ENCODE measurements at places on chromosomes 5 and 9. TPM values are rescaled to one million over a fixed set of nuclear protein-coding genes. Genes with fewer than 3 reads are reported as not detected.

Gene ARID3C
- not detected for polyA plus RNA-seq

Gene DAB2IP
- polyA plus RNA-seq, result 41.0 TPM

Gene KIF12
- polyA plus RNA-seq, result 0.13 TPM

Gene PCDHA1
- 0.10 TPM for polyA plus RNA-seq

Gene LCN12
- polyA plus RNA-seq, result 0.71 TPM

Gene NUTM2G
- 0.82 TPM for polyA plus RNA-seq

Gene STOML2
- 66.4 TPM for polyA plus RNA-seq

Gene PCDHGC5
- polyA plus RNA-seq, result 0.78 TPM

Gene NTRK2
- polyA plus RNA-seq, result 17.6 TPM

Gene GPR150
- polyA plus RNA-seq, result not detected

Gene RBM27
- 15.9 TPM for polyA plus RNA-seq

Gene LCN15
- polyA plus RNA-seq, result 0.49 TPM

DNA sequence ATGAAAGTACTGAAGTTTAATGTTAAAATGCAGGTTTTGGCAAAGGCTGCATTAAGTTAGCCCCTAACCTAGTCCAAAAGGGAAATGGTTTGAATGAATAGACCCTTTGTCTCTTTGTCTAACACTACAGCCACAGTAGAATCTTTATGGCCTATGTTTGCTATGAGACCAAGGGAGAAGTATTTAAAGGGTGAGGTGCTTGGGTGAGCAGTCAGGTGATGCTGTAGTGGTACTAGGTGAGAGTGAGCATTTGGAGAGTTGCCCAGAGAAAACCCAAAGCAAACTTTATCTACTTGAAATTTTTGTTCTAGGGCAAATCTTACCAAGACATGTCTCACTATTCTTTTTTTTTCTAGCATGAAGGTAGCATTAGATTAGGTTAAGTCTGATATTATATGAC is 1961.4 kb upstream of the WWC1 start:
- no peak for DNase-seq

- DNase-seq, result no peak
Observed at GRCh38 chr9:121267689-121268597, at the start of gene GSN. Gene GSN (plus strand): TSS chr9:121268162. CDS start chr9:121301972, 33,810 bp downstream.

DNA sequence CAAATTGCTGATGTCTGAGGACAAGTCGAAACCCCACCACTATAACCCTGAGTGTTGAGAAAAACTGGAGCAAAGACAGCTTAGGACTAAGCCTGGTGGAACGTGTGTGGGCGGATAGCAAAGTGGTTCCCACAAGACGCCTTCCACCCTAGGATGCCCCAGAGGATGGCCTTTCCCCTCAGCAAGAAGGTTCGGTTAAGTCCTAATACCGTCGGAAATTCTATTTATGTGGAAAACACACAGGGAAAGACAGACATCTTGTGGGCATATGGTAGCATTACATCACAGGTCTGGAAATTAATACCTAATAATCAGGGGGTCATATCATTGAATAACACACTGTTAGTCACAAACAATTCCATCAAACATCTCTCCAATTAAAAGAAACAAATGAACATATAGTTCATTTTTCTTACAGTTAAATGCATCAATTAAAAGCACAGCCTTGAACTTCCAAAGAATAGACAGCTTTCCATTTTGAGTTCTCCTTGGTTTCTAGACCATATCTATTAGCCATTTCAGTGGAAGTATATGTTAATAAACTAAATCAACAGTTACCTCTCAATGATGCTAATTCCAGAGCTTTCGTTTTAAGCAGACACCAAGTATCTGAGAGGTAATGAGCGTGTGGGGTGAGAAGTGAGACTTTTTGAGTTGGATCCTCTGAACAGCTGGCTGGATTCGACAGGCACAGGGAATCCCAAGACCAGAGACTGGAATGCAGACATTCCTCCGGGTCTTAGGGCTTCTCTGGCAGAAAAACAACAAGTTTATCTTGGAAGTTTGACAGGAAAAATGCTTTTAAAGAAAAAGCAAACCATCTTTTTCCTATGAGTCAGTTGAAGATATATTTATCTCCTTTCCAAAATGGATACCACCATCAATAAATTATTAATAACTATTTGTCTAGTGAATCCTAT is 2.9 kb upstream of the ICE1 start:
- DNase-seq, result no peak

DNA sequence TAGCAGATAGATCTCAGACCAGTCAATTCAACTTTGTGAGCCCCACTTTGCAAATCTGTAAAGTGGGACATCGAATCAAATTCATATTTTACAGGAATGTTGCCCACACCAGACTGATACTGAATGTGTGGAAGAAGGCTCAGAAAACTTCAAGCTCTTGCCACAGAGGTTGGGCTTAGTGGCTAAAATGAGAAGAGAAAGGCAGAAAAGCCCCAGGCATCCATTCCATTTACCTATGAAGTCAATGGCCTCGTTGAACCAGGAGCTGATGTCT is 1.7 kb downstream of the DUSP1 start:
- DNase-seq, result no peak

- DNase-seq, result no peak
Observed at GRCh38 chr5:178762391-178762790, 31.9 kb upstream of the ZNF354A start.

DNA sequence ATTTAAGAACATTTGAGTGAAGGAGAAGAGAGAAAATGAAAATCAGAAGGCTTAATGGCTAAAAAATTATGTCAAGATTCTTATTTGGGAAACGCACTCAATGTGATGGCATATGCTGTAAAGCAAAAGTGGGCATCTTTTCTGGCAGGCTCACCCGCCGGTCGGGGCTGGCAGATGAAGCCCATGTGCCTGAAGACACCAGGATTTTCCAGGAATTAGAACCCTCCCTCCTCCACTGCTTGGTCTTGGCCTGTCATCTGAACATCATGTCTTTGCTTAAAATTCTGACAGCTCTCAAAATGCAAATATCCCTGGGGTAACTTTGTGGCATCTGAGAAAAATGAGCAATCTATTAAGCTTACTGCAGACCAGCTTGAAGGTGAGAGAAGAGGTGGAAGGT is 337.9 kb downstream of the IRX1 start:
- no peak for DNase-seq

DNA sequence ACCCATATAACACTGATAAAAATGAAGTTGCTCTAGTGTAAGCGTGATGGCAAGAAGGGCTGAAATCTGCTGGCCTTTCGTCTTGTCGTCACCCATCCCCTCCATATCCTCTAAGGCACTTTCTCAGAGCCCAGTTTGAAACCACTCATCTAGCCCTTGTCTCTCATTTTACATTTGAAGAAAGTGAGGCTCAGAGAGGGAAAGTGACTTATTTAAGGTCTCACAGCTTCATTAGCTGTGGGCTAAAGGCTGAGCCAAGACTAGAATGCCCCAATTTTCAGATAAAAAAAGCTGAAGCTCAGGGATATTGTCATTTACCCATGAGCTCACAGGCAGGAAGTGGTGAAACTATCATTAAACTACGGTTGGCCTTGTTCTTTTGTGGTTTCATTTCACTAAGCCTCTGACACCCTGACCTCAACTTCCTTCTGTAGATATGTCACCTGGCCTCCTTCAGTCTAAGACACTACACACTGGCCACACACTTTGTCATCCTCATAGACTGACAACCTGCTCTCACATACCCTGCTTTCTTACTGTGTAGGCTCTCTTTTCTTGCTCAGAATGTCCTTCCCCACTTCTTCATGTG is 176.7 kb upstream of the DMAC1 start:
- no peak for DNase-seq

- peak; percentile 6 for DNase-seq
Observed at GRCh38 chr5:54944364-54944763, 41.0 kb downstream of the ESM1 start.

- no peak for DNase-seq
Observed at GRCh38 chr9:72363908-72364678, 915 bp downstream of the ZFAND5 start.

DNA sequence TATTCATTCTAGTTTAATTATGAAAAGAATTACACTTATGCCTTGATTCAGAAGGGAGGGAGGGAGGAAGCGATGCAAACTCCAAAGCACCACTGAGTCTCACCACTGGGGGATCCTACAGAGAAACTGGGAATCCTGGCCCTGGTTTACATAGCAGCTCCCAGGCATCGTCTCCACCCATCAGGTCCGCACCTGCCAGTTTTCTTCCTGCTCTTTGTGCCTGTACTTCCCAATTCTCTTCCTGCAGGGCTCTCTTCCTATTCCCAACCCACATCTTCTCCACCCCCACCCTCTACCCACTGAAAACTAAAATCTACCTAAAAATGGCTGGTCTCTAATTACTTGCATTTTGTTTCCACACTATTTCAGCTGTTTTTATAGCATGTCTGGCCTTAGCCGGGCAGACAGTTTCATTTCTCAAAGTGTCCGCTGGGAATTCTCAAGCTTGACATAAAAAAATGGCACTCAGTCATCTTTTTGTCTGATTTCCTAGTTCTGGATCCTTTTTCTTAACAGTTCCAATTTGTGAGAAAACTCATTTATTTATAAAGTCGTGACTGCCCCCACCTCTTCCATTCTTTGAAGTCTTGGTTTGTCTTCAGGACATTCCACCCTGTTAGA is 1.6 kb upstream of the TNIP1 start:
- DNase-seq, result no peak

DNA sequence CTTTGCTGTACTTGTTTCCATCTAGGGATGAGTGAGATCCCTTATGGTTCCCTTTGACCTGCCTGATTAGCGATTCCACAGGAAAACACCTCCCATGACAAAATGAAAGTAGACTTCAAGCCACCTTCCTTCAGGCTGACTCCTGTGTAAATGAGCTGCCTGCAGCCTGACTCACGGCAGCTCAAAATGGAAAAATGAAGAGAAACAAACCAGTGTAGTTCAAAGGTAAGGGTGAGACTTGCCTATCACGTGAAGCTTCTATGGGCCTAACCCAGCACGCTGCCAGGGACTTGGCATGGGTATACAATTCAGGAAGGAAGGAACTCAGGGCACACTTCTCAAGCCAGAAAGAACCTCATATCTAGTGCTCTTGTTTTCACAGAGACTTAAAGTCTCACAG is 110.1 kb upstream of the LRRTM2 start:
- no peak for DNase-seq

- DNase-seq, result no peak
Observed at GRCh38 chr9:7095058-7095457, 337.3 kb downstream of the KDM4C start.

GRCh38 chr9:125145425-125145824 is 2.1 kb upstream of the SCAI start:
- no peak for DNase-seq

GRCh38 chr9:110672873-110673510 is 4.4 kb downstream of the MUSK start:
- DNase-seq, result no peak

GRCh38 chr5:175214152-175214551 is 229.8 kb downstream of the DRD1 start:
- DNase-seq, result no peak

- DNase-seq, result no peak
Observed at GRCh38 chr5:181086026-181086883, 44.7 kb downstream of the OR2V1 start.

- no peak for DNase-seq
Observed at GRCh38 chr5:29077451-29077850, 2039.1 kb upstream of the CDH9 start.

GRCh38 chr9:87892956-87893355 is 10.3 kb downstream of the SPATA31E1 start:
- DNase-seq, result no peak

DNA sequence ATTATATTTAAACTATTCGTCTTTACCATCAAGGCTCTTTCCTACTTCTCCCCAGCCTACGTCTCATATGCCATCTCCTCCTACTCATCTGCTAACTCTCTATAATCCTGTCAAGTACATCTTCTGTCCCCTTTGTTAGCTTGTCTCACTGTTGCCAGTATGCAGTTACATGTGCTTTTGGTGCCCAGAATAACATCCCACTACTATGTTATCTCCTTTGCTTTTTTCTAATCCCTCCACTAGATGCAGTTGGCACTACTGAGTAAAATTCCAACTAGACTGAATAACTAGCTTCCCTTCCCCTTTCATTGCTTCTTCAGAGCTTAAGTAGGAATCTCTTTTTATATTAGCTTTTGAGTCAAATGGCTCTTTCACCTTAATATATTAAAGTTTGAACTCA is 3.0 kb upstream of the ARRDC3 start:
- DNase-seq, result no peak

- DNase-seq, result no peak
Observed at GRCh38 chr5:173029499-173029921, 26.6 kb upstream of the CREBRF start.

DNA sequence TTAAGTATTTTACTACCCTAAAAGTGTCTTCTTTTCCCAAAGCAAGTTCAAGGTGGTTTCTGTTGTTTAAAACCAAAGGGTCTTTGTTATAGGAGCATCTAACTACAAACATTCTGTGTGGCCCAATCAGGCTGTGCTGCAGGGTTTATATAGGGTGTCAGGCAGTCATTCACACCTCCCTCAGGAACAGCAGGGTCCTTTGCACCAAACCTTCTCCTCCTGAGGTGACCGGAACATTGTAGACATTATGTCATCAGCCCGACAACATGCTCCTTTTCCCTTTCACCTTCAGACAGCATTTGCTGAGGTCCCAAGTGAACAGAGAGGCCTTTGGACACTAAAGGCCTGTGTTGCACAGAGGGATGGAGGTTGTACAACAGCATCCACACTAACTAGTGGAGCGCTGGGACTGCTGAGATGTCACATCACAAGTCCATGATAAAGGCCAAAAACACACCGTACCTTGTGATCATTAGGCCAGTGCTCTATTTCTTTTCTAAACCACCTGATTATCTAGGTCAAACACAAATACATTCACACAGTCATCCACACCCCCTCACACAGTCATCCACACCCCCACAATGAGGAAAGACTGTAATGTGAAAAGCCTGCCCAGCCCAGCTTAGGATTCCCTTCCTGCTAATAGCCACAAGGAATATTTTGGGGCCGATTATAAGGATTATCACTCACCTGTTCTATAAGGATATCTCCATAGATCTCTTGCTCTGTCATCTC is 123.8 kb upstream of the VLDLR start:
- DNase-seq, result no peak

DNA sequence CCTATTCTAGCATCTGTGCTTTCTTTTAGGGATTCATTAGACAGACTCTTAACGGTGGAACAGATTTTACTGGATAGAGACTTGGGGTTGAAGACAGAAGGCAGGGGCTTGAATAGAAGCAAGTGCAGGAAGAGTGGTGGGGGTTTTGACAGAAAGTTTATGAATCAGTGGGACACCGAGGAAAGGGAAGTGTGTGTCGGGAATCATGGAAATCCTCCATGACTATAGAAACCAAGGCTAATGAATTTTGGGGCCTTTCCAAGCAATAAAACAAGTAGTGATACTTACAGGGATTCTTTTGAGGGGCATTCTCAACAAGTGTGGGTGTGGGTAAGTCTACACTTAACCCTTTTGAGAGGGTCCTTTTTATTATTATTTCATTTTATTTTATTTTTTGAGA is 12.8 kb downstream of the BASP1 start:
- DNase-seq, result no peak

DNA sequence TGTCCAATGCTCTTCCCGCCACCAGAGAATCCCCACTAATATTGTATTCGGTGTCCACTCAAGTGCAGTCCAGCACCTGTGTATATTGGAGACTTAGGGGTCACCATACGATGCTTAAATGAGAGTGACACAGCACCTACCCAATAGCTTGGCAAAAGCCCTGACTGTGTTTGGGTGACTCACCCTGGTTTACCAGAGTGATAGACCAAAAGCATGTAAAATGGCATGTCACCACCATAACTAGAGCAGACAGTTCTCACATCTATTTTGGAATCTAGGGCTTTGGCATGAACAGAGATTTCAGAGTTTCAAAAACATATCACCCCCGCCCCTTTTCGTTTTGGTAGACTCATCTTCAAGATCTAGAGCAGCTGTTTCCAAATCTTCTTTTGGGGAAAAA is 217.3 kb upstream of the RASEF start:
- no peak for DNase-seq

All from forelimb muscle (tissue), 1 donor.